ENCODE measurements at places on chromosomes 3 and 15. TPM values are rescaled to one million over a fixed set of nuclear protein-coding genes. Genes with fewer than 3 reads are reported as not detected.

Gene ACTR8
- total RNA-seq = 33.2 TPM

Gene NEDD4
- total RNA-seq = 38.7 TPM

Gene ACTRT3
- 0.72 TPM for total RNA-seq

Gene GALNT15
- total RNA-seq = not detected

Gene CAND2
- total RNA-seq = 0.91 TPM

Gene FOXB1
- total RNA-seq = not detected

Gene SNX22
- total RNA-seq = 1.9 TPM

Gene PLA2G4E
- total RNA-seq = not detected

Gene UROC1
- not detected for total RNA-seq

Gene ONECUT1
- 0.58 TPM for total RNA-seq

Gene GAP43
- total RNA-seq = 1.9 TPM

Gene C2CD4B
- total RNA-seq = not detected

Gene TTC23
- 11.6 TPM for total RNA-seq

Gene KIAA1143
- 22.5 TPM for total RNA-seq

Gene PLA2G4F
- not detected for total RNA-seq

Gene TM6SF1
- total RNA-seq = not detected

Gene RTP3
- total RNA-seq = 0.08 TPM

Gene PEX11A
- 4.8 TPM for total RNA-seq

Gene ZMYND10
- 1.9 TPM for total RNA-seq

Gene DLL4
- 0.21 TPM for total RNA-seq

Gene MAGI1
- total RNA-seq = 15.6 TPM

Gene PARP15
- not detected for total RNA-seq

All from A375 (cell line).